Sciatic nerve (tissue), 2 donors: ENCODE measurements at places on chromosomes 7 and 10. TPM values are rescaled to one million over a fixed set of nuclear protein-coding genes. Genes with fewer than 3 reads are reported as not detected.

DNA sequence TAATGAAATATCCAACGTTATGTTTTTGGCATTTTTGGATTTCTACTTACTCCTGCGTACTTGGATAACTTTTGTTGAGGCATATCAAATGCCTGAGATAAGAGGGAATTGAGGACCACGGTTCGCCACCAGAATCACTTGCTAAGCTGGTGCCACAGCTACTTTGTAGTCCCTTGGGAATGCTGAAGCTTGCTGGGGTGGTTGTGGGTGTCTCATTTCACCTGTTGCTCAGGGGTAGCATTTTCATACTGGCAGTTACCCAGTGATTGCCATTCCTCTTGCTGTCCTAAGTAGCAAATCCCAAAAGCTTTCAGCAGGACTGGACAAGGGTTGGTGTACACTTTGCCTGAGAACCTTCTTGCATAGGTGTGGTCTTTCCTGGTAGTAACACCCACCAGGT lies 75.2 kb downstream of the CREB5 start:
- no peak for DNase-seq

- no peak for DNase-seq
These were observed 8.8 kb downstream of the NODAL start for GRCh38 chr10:70432561-70433263.

- no peak for DNase-seq
These were observed 5.3 kb downstream of the FRMD4A start for GRCh38 chr10:14325325-14325955.

DNA sequence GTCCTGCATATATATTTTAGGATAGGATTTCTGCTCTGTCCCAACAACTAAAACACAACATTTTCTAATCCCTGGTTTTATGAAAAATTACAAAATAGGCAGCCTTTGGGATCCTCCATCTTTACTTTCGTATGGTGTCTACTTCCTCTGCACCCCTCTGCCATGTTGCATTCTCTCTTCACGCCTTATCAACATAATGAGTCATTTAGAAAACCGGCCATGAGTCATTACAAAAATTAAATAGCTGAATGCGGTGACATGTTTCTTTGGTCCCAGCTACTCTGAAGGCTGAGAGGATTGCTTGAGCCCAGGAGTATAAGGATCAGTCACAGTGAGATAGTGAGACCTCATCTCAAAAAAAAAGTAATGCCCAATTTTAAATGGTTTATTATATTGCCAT lies 148.1 kb upstream of the CELF2 start:
- no peak for DNase-seq

- no peak for DNase-seq
These were observed 54.0 kb downstream of the RAPGEF5 start for GRCh38 chr7:22302951-22303423.

- no peak for DNase-seq
These were observed 63.7 kb downstream of the LARP4B start for GRCh38 chr10:867807-868206.

DNA sequence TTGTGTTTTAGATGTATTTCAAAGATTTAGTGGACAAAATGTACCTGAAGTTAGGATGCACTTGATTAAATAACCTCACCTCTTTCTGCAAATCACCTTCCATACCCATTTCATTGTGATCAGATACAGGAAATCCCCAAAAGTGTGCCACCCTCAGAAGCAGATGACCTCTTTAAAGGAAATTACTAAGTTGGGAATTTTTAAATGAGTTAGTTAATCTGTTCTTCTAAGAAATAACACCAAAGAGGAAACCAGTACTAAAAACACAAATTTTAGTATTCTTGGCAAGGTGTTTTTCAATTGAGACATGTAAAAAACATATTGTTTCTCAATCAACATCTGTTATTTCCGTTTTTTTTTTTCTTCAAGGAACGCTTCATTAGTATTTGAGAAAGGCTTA lies 4.6 kb upstream of the SEMA3A start:
- no peak for DNase-seq

- no peak for DNase-seq
These were observed 123.7 kb downstream of the NSUN6 start for GRCh38 chr10:18527687-18528086.

GRCh38 chr7:120813546-120814252 lies 44.2 kb downstream of the TSPAN12 start:
- no peak for DNase-seq

- no peak for DNase-seq
These were observed 184.3 kb downstream of the ADRA2A start for GRCh38 chr10:111261081-111261615.

GRCh38 chr10:29692121-29692539 lies 57.4 kb upstream of the SVIL start:
- DNase-seq, result no peak

GRCh38 chr10:118203461-118203860 lies 138.7 kb downstream of the FAM204A start:
- DNase-seq, result no peak

DNA sequence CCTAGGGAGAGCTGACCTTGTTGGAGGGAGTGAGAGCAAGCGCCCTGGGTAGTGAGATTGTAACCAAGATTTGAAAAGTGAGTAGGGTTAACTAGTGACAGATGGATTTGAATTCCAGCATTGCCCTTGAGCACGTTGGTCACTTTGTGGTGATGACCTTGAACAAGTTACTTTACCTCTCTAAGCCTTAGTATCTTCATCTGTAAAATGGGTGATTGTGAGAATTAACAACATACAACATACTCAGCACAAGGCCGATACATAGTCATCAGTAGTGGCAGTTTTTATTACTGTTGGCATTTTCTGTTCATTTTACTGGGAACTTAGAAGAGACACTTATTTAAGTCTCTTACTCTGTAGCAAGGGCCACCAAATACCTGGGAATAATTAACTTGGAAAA lies 25.5 kb downstream of the SNX10 start:
- no peak for DNase-seq

GRCh38 chr10:115093776-115094408 lies 727 bp downstream of the ATRNL1 start:
- DNase-seq, result no peak

GRCh38 chr7:99497766-99498545 lies 2.1 kb downstream of the ZNF394 start:
- DNase-seq, result no peak

DNA sequence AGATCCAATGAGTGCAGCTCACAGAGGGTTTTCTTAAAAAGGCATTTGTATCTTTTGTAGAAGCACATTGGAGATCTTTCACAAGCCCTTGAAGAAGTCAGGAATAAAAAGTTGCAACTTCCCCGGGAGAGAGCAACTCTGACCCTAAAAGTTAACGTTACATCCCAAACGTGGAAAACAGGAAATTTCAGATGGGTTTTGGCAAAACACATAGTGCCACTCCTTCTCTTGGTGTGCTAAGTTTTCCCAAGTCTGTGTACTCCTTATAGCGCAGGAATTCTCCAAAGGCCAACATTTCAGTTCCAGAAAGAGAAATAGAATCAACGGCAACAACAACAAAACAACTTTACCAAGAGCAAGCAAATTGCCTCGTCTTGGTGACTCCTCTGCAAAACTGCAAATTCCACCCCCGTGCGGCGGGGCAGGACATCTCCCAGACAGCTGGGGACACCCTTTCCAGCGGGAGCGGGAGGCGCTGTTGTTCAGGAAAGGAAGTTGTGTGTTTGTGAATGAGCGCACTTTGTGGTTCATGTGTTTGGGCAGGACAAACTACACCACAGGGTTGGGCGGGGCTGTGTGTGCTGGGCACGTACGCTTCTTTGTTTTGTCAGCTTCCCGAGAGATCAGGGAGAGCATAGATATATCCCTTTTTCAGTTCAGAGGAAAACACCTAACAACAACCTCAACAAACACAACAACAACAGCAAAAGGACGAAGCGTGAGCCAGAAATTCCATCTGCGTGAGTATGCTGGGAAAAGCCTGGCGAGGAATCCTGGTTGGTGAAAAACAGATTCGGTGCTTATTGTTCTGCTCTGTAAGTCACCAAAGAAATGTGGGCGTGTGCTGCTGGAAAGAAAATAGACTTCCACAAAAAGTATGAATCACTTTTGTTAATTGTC lies 294.7 kb upstream of the PITRM1 start:
- peak; percentile 89 for DNase-seq

Gene SHH
- 16.7 TPM for total RNA-seq

Gene NOC3L
- total RNA-seq, result 22.4 TPM

Gene CC2D2B
- 3.1 TPM for total RNA-seq

Gene HHEX
- 15.3 TPM for total RNA-seq

Gene OR9A2
- 0.71 TPM for total RNA-seq
